Activated CD8-positive, alpha-beta memory T cell treated with anti-CD3 and anti-CD28 coated beads for 4 hours (primary cell): ENCODE measurements at places on chromosomes 12 and 14.

DNA sequence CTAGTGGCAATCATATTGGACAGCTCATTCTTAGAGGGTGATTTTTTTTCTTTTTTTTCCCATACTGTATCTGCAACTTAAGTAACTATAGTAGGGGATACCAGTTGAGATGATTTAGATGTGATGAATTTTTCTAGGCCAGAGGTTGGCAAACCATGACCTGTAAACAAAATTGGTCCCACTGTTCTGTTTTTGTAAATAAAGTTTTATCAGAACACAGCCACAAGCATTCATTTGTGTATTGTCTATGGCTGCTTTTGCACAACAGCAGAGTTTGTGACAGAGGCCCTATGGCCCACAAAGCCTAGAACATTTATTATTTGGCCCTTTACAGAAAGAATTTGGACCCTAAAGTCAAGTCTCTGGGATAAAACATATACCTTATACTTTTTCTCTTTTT lies 11.4 kb downstream of the ARF6 start:
- no peak for DNase-seq

GRCh38 chr14:21106176-21106497 lies 5.3 kb downstream of the TMEM253 start:
- no peak for DNase-seq

GRCh38 chr14:79764323-79764722 lies 447.0 kb downstream of the DIO2 start:
- no peak for DNase-seq

DNA sequence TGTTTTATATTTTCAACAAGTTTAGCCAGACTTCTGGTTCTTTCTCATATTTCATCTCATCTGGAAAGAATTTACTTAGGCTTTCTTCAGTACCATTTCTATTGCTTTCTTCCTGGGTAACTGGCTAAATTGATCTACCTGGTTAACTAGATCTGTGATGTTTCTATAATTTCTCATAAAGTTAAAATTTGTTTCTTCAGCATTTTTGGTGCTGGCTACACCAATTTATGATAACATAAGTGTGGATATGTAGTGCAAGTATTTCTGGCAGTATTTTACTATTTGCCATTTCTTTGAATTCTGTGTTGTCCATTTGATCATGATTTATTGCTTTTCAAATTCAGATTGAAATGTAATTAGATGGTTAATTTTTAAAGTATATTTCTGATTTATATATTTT lies 25.9 kb downstream of the ARHGAP5 start:
- no peak for DNase-seq

DNA sequence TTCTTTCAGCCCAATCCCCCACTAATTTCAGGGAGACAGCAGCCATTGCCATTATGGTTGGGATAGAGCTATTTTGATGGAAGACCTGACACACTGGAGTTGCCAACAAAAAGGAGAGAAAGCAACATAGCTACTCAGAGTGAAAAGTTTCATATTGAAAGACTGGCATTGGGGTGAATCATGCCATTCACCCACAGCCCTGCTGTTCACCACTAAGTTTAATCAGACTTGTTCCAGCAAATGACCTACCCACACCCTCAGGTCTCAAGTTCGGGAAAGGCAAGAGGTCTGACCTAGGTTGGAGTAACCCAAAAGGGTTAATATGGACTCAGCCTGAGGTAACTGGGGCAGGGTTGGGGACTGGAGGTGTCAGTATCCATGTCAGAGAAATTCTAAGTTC lies 169.2 kb downstream of the PAWR start:
- no peak for DNase-seq

DNA sequence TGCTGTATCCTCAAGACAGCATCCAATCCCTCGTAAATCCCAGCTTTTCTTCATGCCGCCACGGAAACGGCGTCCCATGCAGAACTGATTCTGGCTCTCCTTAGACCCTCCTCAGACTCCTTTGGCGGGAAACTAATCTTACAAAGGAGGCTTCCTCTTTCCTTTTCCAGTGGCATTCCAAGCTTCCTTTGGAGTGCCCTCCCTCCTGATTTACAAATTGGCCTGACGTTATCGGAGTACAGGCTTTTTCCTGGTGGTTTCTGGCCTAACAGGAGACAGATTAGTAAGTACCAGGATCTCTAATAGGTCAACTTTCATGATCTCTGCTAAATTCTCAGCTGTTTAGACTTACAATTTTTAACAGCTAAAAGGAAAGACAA lies 1.3 kb upstream of the ZDHHC17 start:
- DNase-seq = no peak

- no peak for DNase-seq
Observed at GRCh38 chr14:49970474-49971147, 77.7 kb downstream of the ARF6 start.

- DNase-seq = no peak
Observed at GRCh38 chr12:57766464-57767304, at the start of gene CYP27B1. TSS of gene CYP27B1 (minus strand) at chr12:57767078. CDS start at chr12:57767041, 37 bp downstream.

- no peak for DNase-seq
Observed at GRCh38 chr14:50906326-50907065, 34.6 kb downstream of the ABHD12B start.

DNA sequence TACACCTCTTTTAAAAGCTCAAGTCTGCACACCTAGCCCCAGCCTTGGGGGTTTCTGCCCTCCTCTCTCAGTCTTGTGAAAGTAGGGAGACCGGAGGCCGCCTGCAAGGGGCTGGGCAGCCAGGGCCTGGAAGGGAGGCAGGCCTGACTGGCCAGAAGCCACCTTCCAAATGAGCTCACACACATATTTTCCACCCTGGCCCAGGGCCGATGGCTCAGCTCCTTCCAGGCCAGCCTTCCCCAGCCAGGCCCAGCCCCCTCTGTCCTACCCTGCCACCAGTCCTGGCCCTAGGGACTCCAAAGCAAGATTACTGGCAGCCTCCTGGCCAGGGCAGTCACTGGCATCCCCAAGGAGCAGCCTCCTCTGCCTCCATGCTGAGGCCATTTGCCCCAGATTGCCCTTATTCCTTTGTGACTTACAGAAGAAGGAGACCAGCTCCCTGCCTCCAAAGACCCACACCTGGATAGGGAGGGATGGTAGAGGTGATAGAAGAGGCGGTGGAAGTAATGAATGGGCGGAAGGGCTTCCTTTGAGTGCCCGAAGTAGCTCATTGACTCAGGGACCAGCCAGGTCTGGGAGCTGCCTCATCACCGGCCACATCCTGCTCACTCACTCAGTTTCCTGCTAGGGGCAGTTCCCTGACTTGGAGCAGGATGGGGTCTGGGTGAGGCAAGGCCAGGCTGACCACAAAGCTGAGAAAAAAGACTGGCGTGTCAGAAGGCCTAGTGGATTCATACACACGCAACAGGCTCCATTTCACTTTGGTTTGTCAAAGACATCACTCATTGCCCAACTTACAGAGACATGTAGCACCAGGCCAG lies 14.8 kb downstream of the MMP14 start:
- DNase-seq = no peak

- DNase-seq = no peak
Observed at GRCh38 chr12:46461907-46462640, 89.5 kb upstream of the SLC38A2 start.

GRCh38 chr14:64107438-64107837 lies 186.7 kb downstream of the ESR2 start:
- DNase-seq = no peak

DNA sequence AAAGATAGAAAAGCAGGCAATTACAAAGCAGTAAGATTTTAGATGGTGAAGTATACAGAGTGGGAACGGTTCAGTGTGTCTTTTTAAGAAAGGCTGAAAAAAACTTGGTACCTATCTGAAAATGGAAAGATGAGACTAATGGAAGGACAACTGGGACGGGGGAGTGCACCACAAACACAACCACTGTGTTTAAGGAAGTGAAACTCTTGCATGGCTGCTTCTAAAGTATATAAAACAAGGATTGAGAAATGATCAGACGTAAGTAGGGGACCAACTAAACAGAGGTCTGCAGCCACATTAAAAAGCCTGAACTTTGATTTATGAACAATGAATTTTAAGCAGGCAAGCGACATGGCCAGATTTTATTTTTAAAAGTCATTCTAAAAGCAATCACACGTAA lies 328.6 kb downstream of the MDGA2 start:
- DNase-seq = no peak

GRCh38 chr12:12428047-12428446 lies 71.2 kb downstream of the BORCS5 start:
- no peak for DNase-seq

GRCh38 chr12:46403719-46404070 lies 31.1 kb upstream of the SLC38A2 start:
- DNase-seq = no peak

- no peak for DNase-seq
Observed at GRCh38 chr12:3214526-3215365, 137.6 kb downstream of the TSPAN9 start.

DNA sequence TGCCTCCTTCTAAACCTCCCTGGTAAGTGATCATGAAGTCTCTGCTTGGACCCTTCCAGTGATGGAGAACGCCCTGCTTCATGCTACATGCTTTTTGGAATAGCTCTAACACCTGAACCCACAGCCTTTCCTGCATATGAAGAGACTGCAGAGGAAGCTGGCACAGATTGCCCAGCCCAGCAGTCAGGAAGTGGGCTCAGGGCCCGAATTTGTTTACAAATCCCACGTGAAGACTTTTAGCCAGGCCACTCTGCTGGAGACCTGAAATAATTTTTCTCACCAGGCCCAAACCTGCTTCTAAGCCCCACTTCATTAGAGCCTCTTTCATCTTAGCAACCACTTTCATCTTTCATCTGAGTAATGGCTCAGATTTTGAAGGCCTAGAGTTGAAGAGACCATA lies 22.9 kb downstream of the RTN1 start:
- no peak for DNase-seq

DNA sequence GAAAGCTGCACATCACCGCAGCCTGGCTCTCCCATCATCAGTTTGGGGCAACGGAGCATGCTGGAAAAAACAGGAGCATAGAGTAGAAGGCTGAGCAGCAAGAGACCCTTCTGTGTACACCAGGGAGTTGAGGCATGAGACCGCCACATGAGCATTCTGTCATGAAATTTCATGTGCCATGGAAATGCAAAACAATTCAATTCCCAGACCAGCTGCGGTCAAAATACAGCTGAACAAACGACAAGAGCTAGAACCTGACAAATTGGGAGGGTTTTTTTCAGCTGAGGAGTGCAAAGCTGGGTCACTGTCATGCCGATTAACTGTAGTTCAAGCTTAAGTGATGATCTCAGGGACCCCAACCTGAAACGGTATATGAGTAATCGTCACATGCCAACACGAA lies 37.1 kb downstream of the TMEM30B start:
- no peak for DNase-seq

DNA sequence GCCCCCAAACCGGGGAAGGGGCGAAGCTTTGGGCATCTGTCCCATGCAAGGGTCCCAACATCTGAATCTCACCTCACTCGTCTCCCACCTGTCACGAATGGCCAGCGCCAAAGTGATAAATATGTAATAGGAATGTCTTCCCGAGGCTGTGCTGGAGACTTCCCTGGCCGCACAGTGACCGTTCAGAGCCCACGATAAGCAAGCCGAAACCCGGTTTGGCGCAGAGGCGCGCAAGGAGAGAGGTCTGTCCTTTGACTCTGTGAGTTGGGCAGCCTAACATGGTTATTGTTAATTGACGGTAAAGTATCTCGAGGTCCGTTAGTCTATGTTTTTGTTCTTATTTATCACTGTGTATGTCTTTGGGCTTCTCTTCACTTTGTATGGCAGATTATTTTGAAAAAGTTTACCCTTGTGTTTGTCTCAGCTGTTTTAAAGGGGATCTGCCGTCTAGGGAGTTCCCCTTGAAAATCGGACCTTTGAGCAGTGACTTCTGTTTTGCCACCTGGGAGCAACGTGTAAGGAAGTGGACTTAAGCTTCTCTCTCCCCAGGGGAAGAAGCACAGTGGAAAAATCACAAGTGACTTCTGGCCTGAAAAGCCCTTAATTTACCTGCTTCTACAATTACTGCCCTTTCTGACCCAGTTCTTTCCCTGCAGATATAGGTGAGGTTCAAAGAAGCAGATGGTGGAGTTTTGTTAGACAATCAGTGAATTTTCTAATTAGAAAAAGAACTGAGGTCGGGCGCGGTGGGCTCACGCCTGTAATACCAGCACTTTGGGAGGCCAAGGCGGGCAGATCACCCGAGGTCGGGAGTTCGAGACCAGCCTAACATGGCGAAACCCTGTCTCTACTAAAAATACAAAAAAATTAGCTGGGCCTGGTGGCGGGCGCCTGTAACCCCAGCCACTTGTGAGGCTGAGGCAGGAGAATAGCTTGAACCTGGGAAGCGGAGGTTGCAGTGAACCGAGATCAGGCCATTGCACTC lies 1.1 kb upstream of the TM9SF1 start:
- DNase-seq = no peak

- DNase-seq = no peak
Observed at GRCh38 chr12:111100003-111100402, 179.6 kb upstream of the MYL2 start.
